Activated CD8-positive, alpha-beta memory T cell treated with anti-CD3 and anti-CD28 coated beads, Interleukin-2, amount 10 ng/mL, durations not matched to agents 7 days and 5 days (primary cell): ENCODE measurements at places on chromosomes 5 and 9.

DNA sequence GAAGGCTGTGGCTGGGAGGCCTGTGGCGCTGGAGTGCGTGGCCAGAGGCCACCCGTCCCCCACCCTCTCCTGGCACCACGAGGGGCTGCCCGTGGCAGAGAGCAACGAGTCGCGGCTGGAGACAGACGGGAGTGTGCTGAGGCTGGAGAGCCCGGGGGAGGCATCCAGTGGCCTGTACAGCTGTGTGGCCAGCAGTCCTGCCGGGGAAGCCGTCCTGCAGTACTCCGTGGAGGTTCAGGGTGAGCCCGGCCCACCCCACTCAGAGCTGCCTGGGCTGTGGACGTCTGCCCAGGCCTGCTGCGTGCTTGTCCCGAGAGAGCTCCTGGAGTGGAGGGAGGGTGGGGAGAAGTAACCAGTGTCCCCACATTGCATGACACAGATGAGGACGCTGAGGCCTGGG is 89.2 kb downstream of the HMCN2 start:
- no peaks in the 10 kb centered on the region for H3K27me3 ChIP-seq
- no peaks in the 10 kb centered on the region for H3K4me1 ChIP-seq
- no peak for DNase-seq
- H3K27ac ChIP-seq = no peak overlapping the region

- no peak overlapping the region for H3K27ac ChIP-seq
- H3K4me1 ChIP-seq = no peaks in the 10 kb centered on the region
- no peak for DNase-seq
Observed at GRCh38 chr5:135660826-135661575, 82.2 kb upstream of the CXCL14 start.

DNA sequence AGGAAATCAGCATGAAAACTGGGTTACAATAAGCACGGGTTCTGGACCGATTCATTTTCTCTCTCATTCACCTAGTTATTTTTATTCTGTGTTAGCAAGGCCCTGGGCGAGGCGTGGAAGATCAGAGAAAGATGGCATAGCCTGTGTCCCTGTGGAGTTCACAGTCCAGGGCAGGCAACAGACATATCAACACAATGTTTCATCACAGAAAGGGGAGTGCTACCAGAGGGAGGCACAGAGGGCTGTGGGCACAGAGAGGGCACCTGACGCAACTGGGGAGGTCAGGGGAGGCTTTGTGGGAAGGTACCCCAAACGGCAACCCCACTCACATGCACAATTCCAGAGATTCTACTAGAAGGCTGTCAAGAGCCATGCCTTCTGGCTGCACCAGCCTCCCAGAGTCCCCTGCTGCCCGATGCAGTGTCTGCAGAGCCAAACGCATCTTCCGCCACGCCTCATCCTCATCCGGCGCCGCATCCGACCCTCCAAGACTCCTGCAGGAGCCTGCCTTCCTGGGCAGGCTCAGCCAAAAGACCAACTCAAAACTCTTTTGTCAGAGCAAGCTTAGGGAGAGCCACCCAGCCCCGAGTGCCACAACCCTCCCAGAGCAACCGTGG is 1.4 kb downstream of the FAM193B start:
- peak overlapping the region; percentile 79 for H3K4me3 ChIP-seq
- peaks cover 8% of the 10 kb centered on the region for H3K36me3 ChIP-seq
- peak overlapping the region; percentile 41 for H3K27ac ChIP-seq
- DNase-seq = no peak
- peaks cover 41% of the 10 kb centered on the region for H3K4me1 ChIP-seq

DNA sequence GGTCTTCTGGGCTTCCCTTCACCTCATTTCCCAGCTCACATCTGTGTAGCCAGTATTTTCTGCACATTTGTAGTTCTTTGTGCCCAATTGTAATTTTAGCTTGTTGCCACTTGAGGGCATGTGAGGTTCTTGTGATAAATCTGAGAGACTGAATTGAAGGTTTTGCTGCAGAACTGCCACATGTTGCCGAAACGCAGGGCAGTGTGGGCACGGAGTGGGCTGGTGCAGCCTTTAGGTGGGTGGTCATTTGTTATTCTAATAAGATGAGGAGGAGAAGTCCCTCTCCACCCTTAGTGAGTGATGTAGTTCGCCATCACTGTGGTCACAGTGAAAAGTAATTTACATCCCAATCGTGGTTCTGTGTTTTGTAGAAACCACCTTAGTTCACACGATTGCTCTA is 21.2 kb downstream of the OTULIN start:
- peak overlapping the region; percentile 49 for H3K4me3 ChIP-seq
- peak; percentile 63 for DNase-seq
- peak overlapping the region; percentile 82 for H3K27ac ChIP-seq
- H3K4me1 ChIP-seq = peaks cover 22% of the 10 kb centered on the region

- no peak overlapping the region for H3K27ac ChIP-seq
- no peak for DNase-seq
- peaks cover 6% of the 10 kb centered on the region for H3K27me3 ChIP-seq
Observed at GRCh38 chr9:34508463-34508862, 14.3 kb downstream of the ENHO start.

GRCh38 chr9:78316166-78316892 is 19.4 kb downstream of the PSAT1 start:
- no peaks in the 10 kb centered on the region for H3K27me3 ChIP-seq
- no peaks in the 10 kb centered on the region for H3K4me1 ChIP-seq
- peaks cover 59% of the 10 kb centered on the region for H3K36me3 ChIP-seq
- H3K4me3 ChIP-seq = no peak overlapping the region
- DNase-seq = no peak

DNA sequence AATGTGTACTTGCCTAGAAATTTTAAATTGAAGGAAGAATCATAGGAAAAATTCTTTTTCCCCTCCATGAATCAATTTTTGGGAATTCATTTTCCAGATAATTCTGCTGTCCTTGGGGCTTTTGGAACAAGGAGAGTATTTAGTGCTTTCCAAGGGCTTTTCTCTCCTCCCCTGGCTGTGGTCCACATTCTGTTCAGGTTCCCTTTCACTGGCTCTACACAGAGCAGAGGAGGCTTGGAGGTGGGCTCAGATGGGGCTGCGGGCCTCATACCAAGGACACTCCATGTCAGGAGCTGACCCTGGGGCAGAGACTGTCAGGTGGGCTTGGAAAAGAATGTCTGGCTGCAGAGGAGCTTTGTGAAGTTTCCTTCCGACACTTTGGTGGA is 128.1 kb downstream of the GADD45G start:
- no peak overlapping the region for H3K4me3 ChIP-seq
- peaks cover 12% of the 10 kb centered on the region for H3K4me1 ChIP-seq
- H3K27me3 ChIP-seq = no peaks in the 10 kb centered on the region
- DNase-seq = no peak
- no peak overlapping the region for H3K27ac ChIP-seq

DNA sequence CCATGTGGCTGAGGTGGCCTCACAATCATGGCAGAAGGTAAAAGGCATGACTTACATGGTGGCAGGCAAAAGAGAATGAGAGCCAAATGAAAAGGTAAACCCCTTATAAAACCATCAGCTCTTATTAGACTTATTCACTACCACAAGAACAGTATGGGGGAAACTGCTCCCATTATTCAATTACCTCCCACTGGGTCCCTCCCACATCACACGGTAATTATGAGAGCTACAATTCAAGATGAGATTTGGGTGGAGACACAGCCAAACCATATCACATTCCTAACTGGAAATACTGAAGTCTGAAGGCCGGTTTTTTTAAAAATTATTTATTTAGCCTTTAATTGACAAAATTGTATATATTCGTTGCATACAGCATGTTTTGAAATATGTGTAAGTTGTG is 28.5 kb downstream of the FBXL7 start:
- no peak overlapping the region for H3K27ac ChIP-seq
- H3K4me3 ChIP-seq = no peak overlapping the region
- no peaks in the 10 kb centered on the region for H3K36me3 ChIP-seq
- H3K4me1 ChIP-seq = no peaks in the 10 kb centered on the region
- DNase-seq = no peak
- H3K27me3 ChIP-seq = no peaks in the 10 kb centered on the region

DNA sequence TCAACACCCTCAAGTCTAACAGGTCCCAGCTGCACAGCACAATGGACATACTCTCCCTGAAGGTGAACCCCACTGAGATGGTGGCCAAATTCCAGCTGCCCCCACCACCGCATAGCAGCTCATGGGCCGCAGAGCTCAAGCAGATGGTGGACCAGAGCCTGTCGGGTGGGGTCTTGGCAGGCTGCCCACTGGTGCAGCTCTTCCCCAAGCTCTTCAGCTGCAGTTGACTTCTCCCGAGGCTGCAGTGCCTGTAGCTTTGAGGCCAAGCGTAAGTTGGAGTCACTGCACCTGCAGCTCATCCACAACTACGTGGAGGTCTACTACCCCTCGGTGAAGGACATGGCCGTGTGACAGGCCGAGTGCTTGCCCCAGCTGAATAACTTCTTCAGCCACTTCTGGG is 56.6 kb upstream of the SPTLC1 start:
- no peaks in the 10 kb centered on the region for H3K4me1 ChIP-seq
- DNase-seq = no peak
- H3K27ac ChIP-seq = no peak overlapping the region
- H3K36me3 ChIP-seq = no peaks in the 10 kb centered on the region

DNA sequence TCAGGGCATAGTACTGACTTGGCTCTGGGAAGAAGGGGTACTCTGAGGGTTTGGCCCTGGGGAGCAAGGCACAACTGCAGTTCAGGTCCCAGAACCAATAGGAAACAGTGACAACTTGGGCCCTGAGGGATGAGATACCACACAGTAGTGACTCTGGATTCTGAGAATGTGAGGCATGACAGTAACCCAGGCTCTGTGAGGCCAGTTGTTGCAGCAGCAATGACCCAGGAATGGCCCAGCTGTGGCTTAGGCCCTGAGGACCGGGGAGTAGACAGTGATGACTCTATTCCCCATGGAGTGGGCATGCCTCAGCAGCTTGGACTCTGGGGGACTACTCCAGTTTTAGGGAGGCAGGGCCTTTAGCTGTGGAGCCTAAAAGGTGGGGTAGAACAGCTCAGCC is 21.5 kb upstream of the NFIL3 start:
- no peak for DNase-seq
- no peak overlapping the region for H3K27ac ChIP-seq
- H3K4me1 ChIP-seq = no peaks in the 10 kb centered on the region

DNA sequence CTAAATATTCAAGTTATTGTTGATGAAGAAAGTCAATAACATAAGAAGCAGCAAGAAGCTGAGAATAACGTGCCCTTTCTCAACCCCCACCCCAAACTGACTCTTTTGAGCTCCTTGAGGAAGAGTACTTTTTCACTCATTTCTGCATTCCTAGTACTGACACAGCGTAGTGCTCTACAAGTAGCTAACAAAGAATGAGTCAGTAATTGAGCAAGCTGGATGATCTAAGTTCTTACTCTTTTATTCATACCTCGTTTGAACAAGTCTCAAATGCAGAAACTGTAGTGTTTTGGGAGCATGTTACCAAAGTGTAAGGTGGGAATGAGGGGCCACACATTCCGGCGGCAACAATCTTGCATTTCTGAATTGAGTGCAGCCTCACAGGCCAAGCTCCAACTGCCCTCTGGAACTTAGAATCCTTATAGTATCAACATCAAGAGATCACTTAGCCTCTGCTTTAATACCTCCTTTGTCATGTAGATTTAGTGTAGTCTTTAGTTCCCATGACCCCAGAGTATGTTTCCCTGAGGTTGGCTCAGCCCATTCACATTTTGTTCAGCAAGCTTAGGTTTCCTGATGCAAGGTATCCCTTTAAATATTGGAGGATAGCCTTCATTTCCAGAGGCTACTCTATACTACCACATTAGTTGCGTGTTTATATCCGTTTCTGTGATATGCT is 152.0 kb downstream of the PRR16 start:
- H3K27ac ChIP-seq = no peak overlapping the region
- no peaks in the 10 kb centered on the region for H3K4me1 ChIP-seq
- H3K27me3 ChIP-seq = no peaks in the 10 kb centered on the region
- no peaks in the 10 kb centered on the region for H3K36me3 ChIP-seq
- no peak overlapping the region for H3K4me3 ChIP-seq

- peaks cover 37% of the 10 kb centered on the region for H3K36me3 ChIP-seq
- no peak for DNase-seq
- no peak overlapping the region for H3K4me3 ChIP-seq
- peaks cover 6% of the 10 kb centered on the region for H3K4me1 ChIP-seq
- H3K27ac ChIP-seq = no peak overlapping the region
Observed at GRCh38 chr9:92360083-92360482, 34.3 kb downstream of the CENPP start.

DNA sequence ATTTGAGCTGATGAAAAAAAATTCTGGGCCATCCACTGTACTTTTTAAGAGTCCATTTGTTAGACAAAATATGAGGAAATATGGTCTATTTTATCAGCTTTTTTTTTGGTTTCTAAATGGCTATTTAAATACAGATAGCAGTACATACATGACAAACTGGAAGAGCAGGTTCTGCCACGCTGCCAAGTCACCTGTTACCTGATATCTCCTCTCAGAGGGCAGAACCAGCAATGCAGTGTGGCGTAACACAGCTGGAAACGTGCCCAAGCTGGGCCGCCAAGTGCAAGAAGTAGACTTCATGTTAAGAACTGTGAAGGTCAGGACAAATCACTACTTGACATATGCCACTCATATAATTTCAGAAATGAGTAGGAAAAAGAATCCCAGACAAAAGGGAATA is 8.1 kb downstream of the MCIDAS start:
- H3K4me1 ChIP-seq = peaks cover 20% of the 10 kb centered on the region
- no peak overlapping the region for H3K27ac ChIP-seq
- H3K4me3 ChIP-seq = no peak overlapping the region
- no peak for DNase-seq
- peaks cover 4% of the 10 kb centered on the region for H3K36me3 ChIP-seq
- peaks cover 72% of the 10 kb centered on the region for H3K27me3 ChIP-seq

- peak; percentile 99 for DNase-seq
- peaks cover 18% of the 10 kb centered on the region for H3K4me1 ChIP-seq
- peak overlapping the region; percentile 72 for H3K4me3 ChIP-seq
- no peaks in the 10 kb centered on the region for H3K27me3 ChIP-seq
- H3K36me3 ChIP-seq = no peaks in the 10 kb centered on the region
- H3K27ac ChIP-seq = peak overlapping the region; percentile 72
Observed at GRCh38 chr9:137223078-137223970, 1.3 kb upstream of the RNF208 start.

GRCh38 chr5:96957254-96958049 is 21.6 kb downstream of the LNPEP start:
- peak overlapping the region; percentile 68 for H3K4me3 ChIP-seq
- H3K27ac ChIP-seq = peak overlapping the region; percentile 88
- no peaks in the 10 kb centered on the region for H3K27me3 ChIP-seq
- peaks cover 28% of the 10 kb centered on the region for H3K36me3 ChIP-seq
- H3K4me1 ChIP-seq = peaks cover 71% of the 10 kb centered on the region

GRCh38 chr5:126398791-126399190 is 24.4 kb upstream of the GRAMD2B start:
- peaks cover 2% of the 10 kb centered on the region for H3K36me3 ChIP-seq
- no peak overlapping the region for H3K27ac ChIP-seq
- no peak for DNase-seq
- no peak overlapping the region for H3K4me3 ChIP-seq
- no peaks in the 10 kb centered on the region for H3K4me1 ChIP-seq
- peaks cover 15% of the 10 kb centered on the region for H3K27me3 ChIP-seq

DNA sequence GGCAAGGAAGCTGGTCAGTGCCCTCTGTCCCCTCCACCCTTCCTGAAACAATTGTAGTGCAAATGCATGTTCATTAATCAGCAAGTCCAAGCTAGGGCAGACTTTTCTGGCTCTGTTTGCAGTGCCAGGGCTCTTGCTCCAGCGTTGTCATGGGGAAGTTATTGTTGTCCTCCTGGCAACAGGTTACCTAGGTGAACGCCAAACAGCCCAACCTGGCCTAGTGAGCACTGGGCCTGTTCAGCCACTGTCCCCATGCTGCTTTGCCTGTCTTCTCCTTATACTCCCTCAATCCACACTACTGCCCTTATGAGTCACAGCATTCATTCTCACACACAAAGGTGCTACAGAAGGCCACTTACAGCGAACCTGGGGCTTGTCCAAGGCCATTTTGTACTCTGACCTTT is 34.5 kb upstream of the GLIS3 start:
- no peak for DNase-seq
- peaks cover 9% of the 10 kb centered on the region for H3K27me3 ChIP-seq
- H3K4me3 ChIP-seq = no peak overlapping the region
